ENCODE measurements at places on chromosomes 4 and X.

- H3K36me3 ChIP-seq = no peaks in the 10 kb centered on the region
- no peak overlapping the region for H3K27ac ChIP-seq
- no peaks in the 10 kb centered on the region for H3K4me1 ChIP-seq
- no peaks in the 10 kb centered on the region for H3K27me3 ChIP-seq
- no peak for DNase-seq
Observed at GRCh38 chr4:111127841-111128240, 505.0 kb upstream of the PITX2 start.

DNA sequence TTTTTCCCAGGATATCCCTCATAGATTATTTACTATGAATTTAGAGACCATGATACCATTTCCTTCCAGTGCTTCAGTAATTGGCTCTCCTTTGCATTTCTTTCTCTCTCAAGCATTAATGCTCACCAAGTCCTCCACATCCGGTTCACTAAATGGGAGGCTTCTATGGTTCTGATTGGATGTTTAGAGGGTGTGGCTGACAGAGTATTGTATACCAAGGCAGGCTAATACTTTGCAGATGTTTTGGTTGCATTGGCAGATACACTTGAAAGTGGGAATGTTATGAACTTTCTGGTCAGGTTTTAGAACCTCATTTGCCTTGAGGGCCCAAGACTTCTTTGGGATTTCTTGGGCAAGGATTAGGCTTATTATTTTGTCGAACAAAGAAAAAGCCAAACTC, 24.2 kb downstream of the CBLL2 start:
- no peak overlapping the region for H3K4me3 ChIP-seq
- no peaks in the 10 kb centered on the region for H3K27me3 ChIP-seq

GRCh38 chr4:2125023-2125422, 65.9 kb downstream of the NAT8L start:
- no peak overlapping the region for H3K27ac ChIP-seq
- H3K4me3 ChIP-seq = no peak overlapping the region
- H3K4me1 ChIP-seq = no peaks in the 10 kb centered on the region
- DNase-seq = no peak
- no peaks in the 10 kb centered on the region for H3K27me3 ChIP-seq

- no peaks in the 10 kb centered on the region for H3K27me3 ChIP-seq
- H3K4me3 ChIP-seq = no peak overlapping the region
- no peaks in the 10 kb centered on the region for H3K36me3 ChIP-seq
- no peak for DNase-seq
- no peaks in the 10 kb centered on the region for H3K4me1 ChIP-seq
Observed at GRCh38 chr4:140311257-140311835, 62.1 kb upstream of the SCOC start.

GRCh38 chr4:182492423-182492822, 249.2 kb downstream of the TENM3 start:
- no peak for DNase-seq
- no peaks in the 10 kb centered on the region for H3K4me1 ChIP-seq
- no peaks in the 10 kb centered on the region for H3K36me3 ChIP-seq
- no peaks in the 10 kb centered on the region for H3K27me3 ChIP-seq
- H3K27ac ChIP-seq = peak overlapping the region; percentile 68
- no peak overlapping the region for H3K4me3 ChIP-seq
